Islet precursor cell (in vitro differentiated cells): ENCODE measurements at places on chromosomes 1 and 21.

DNA sequence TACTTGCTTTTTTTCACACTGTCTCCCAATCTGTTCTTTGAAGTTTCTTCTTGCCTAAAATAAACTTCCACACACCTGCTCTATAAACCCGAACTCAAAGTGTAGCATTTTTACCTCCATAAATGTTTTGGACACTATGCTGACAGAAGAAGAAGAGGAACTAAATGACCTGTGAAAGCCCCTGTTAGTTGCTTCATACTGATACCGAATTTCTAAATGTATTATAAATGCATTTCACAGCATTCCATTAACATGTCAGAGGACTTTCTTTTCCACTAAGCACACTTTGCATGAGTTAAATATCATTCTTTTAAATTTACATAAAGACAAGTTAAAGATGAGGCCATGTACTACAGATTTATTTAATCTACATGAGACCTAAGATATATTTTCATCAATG, 281.0 kb downstream of the SMYD3 start:
- no peak for DNase-seq

- DNase-seq = no peak
Measured at GRCh38 chr21:15090390-15090789, 25.6 kb upstream of the NRIP1 start.

GRCh38 chr1:22848405-22848804, 124.3 kb downstream of the LACTBL1 start:
- no peak for DNase-seq

- no peak for DNase-seq
Measured at GRCh38 chr1:111818081-111818480, 62.4 kb downstream of the DDX20 start.

GRCh38 chr1:206867716-206868115, 2.3 kb downstream of the IL20 start:
- DNase-seq = no peak

DNA sequence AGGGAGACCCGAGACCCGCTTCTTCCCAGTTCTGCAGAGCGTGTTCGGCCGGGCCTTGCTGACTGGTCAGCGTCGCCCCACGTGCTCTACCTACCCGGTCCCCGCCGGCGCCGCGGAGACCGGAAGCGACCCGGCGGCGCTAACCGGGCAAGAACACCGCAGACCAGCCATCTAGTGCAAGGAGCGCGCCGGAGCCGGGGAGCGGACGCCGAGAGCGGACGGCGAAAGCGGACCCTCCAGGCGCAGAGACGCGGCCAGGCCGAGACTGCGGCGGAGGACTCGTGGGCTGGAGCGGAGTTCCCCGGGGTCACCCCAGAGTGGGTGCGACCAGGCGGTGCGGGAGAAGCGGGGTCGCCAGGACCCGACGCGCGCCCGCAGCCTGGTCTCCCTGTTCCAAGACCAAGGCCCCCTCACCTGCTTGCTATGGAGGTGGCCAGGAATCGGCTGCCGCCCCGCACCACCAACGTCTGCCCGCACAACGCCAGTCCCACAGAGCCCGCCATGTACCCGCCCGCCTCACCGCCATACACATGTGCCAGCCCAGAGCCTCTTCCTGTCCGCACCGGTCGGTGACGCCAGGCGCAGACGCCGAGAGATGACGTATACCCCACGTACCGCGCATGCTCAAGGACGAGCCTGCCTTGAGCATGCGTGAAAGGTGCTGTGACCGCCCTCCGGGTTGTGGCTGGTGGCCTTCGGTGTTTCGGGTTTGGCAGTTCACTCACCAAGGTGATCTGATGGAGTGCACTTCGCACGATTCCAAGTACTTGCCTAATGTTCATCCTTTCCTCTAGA, at the start of gene WDR4:
Gene WDR4 (minus strand): TSS at position 547 of the 795 bp plus-strand sequence. CDS start 44 bp downstream, at position 503.
- peak; percentile 99 for DNase-seq

DNA sequence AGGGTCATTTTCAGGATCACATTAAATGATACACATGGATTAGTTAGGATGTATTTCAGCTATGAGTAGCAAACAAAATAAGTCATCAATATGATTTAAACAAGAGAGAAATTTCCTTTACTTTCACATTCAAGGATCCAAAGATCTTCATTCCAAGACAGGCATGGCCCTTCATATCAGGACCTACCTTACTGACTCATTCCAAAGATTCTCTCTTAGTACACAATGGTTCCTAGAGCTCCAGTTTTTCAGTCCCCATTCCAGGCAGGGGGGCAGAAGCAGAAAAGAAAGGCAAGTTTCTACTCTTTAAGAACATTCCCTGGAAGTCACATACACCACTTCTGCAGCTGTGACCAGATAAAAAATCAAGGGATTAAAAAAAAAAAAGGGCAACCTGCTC, 23.7 kb downstream of the RGS2 start:
- no peak for DNase-seq

- no peak for DNase-seq
Measured at GRCh38 chr21:27240839-27241238, 274.0 kb upstream of the ADAMTS5 start.

DNA sequence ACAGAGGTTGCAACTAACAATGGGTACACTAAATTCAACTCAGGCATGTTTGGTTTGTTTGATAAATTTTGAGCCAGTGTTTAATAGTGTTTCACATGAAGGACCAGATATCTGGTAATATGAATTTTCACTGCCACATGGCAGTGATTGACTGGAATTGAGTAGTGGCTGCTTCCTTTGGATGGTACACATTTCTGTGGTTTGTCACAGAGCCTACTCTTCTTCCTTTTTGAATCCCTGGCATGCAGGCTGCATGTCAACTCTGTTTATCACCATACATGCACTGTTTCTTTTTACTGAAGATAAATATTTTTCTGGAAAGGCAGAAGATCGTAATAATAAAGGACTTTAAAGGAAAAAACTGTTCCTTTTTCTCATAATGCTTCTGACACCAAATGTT, 35.5 kb downstream of the SDCCAG8 start:
- DNase-seq = no peak

- no peak for DNase-seq
Measured at GRCh38 chr1:177274687-177275211, 104.0 kb downstream of the BRINP2 start.

- no peak for DNase-seq
Measured at GRCh38 chr1:44318097-44319088, 36.7 kb downstream of the ERI3 start.

DNA sequence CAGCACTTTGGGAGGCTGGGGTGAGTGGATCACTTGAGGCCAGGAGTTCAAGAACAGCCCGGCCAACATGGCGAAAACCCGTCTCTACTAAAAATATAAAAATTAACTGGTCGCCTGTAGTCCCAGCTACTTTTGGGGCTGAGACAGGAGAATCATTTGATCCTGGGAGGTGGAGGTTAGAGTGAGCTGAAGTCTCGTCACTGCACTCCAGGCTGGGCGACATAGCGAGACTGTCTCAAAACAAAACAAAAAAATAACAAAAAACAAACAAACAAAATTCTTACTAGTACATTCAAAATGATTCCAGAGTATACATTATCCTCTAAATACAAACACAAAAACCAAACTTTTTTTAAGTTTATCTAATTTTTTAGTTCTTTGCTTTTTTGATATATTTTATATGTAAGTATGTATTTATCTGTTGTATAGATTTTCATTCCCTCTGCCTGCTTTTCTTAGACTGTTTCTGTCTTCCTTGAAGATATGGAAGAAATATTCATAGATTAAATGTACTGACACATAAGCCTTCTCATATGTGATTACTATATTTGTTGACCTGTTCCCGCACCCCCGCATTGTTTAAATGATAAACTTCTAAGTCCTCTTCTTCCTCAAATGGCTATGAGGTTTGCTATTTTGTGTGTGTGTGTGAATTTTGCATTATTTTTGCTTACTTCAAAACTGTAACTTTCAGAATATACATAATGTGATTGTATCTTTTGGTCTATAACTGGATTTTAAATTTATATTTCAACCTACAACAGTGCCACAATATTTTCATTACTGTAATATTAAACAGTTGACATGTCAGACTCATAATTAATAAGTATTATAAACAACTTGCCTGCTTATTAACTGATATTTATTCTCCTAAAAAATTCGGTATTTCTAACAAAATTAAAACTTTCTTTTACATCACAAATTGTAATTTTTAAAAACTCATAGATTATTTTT, 1674.1 kb upstream of the B3GALT2 start:
- no peak for DNase-seq

DNA sequence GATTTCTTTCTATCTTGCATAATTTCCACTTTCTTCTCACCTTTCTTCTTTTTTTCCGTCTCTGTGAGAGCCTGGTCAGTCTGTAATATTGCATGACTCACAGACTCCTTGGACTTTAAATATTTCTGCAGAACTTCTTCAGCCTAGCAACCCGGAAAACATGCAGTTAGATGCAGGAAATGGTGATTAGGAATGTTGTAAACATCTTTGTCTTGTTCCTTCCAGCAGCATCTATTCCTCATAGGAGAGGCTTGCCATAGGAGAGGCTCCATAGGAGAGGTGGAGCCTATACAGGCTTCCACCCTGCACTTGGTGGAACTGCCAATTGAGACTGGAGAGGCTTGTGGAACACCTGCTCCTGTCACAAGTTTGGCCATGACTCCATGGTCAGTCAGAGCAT, 10.0 kb downstream of the GBP5 start:
- DNase-seq = no peak

DNA sequence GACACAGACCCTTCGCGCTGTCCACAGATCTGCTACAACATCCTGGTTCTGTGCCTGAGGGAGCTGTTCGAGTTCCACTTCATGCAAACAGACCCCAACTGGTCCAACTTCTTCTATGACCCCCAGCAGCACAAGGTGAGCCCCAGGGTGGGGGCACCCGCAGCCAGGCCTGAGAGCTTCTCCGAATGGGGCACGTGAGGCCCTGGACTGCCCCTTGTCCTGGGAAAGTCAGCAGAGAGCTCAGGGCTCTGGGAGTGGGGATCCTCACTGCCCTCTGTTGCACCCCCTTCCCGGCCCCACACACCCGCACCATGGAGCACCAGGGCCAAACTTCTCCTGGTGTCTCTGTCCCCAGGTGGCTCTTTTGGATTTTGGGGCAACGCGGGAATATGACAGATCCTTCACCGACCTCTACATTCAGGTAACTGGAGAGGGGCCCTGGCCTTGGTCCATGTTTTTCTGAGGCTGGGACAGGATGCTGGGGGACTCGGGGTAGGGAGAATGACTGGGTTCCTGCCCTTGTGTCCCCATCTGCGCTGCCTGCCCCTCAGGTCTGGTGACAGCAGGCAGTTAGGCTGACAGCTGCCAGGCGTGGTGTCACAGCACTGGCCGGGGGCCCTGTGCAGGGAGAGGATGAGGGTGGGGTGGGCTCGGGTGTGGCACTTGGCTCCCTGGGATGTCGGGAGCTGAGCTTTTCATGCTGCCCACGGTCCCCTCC, 44.6 kb downstream of the COQ8A start:
- no peak for DNase-seq

DNA sequence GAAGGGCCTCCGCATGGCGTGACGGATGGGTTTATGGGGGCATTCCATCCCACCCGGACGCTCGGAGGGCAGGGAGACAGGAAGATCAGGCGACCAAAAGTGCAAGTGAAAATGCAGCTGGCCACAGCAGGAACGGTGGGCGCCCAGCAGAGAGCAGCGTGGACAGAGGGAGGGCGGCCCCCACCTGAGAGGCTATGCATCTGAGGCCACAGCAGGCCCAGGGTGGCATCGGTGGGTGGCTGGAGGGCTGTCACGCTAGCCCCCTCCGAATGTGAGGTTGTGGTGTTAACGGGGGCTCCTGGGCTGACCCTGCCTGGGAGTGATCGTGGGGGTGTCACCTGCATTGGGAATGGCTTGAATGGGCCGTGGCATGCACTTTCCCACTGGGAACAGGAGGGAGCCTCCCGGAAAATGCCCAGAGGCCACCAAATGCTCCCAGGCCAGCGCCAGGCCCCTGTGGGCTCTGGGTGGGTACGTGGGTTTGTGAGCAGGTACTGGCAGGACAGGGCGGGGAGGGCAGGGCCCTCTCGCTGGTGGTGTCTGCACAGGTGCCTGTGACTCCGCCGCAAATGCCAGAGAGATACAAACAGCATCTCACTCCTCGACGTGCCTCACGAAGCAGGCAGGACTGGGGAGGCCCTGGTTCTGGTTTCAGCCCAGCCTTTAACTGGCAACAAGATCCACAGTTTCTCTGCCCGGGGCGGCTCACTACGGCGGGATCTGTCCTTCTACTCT, 172.8 kb downstream of the PRDM16 start:
- no peak for DNase-seq

DNA sequence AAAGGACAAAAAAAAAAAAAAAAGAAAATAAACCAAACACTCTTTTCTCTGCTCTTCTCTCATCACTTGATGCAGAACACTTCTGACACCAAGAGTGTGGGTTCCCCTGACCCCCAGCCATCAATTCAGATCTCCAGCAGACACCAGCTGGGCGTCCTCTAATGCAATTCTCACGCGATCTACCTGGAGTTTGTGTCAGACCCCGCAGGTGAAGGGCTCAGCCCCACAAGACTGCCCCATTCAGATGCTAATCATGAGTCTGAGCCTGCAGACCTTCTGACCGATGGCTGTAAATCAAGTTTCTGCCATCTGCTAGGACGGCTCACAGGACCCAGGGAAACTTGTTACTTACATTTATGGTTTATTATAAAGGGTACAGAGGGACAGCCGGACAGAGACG, 133.6 kb upstream of the C1orf174 start:
- DNase-seq = no peak

DNA sequence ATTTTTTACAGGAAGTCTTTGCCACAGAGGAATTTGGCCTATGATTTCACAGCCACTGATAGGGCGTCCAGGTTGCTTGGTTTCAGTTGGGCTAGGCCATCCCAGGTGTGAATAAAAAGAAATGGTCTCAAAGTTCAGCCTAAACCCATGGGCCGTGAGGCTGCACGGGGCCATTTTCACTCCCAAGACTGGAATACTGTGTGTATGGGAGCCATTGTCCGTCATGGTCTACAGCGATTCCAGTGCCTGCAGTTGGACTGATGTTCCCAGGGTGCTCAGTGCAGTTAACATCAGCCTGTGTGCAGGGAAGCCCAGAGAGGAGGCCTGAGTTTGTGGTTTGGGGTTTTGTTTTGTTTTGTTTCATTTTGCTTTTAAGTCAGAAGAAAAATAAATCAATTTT, 133.2 kb downstream of the ADSS2 start:
- peak; percentile 27 for DNase-seq

DNA sequence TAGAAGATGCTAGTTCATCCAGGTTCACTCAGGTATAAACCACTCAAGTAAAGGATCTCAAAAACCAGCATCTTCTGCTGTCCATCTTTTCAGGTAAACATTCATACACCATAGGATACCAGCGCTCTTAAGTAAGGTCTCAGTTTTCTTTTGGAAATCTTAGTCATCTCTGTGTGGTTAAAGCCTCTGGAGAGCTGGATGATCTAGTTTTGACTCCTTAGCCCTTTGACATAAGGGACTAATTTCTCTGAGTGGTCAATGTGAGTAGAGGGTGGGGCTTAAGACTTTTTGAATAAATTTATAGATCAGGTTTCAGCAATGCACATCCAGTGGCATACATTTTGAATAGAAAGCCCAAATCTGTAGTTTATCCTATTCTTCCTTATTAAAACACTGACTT, 92.3 kb downstream of the CTH start:
- DNase-seq = no peak
